ENCODE measurements at places on chromosomes 3 and 15.

DNA sequence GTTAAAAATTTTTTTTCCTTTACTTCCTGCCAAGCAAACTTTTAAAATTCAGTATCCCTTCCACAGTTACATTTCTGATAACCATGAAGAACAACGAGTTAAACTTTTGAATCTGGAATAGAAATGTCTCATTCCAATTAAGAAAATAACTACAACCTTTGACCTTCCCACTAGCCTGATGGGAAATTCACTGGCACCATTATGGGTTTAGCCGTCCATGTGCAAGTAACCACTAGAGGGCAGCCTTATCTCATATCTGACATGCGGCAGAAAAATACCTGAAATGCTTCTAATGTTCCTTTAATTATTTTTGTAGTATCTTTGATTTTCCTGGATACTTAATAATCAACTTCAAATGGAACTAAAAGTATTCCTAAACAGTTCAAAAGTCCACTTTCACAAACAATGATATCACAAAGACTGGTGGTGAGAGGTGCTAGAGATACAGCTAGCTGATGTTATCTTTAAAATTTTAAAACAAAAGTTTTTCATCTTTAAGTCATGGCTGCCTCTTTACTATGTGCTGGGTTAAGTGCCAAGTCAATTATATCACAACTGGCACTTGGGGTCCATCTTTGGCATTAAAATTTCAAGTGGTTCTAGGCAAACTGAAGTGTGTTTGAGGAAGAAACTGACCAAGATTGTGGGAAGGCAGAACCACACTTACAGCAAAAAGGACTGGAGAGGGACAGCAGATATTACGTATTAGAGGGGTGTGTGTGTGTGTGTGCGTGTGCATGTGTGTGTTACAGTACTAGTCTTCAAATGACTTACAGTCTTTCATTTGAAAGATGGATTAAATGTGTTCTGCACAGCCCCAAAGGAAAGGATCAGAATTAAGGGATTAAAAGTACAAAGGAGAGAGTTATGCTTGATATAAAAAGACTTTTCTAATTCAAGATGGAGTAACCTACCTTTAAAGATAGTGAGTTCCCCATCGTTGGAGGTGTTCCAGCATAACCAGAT, 107.1 kb upstream of the ICE2 start:
- no peak for DNase-seq

DNA sequence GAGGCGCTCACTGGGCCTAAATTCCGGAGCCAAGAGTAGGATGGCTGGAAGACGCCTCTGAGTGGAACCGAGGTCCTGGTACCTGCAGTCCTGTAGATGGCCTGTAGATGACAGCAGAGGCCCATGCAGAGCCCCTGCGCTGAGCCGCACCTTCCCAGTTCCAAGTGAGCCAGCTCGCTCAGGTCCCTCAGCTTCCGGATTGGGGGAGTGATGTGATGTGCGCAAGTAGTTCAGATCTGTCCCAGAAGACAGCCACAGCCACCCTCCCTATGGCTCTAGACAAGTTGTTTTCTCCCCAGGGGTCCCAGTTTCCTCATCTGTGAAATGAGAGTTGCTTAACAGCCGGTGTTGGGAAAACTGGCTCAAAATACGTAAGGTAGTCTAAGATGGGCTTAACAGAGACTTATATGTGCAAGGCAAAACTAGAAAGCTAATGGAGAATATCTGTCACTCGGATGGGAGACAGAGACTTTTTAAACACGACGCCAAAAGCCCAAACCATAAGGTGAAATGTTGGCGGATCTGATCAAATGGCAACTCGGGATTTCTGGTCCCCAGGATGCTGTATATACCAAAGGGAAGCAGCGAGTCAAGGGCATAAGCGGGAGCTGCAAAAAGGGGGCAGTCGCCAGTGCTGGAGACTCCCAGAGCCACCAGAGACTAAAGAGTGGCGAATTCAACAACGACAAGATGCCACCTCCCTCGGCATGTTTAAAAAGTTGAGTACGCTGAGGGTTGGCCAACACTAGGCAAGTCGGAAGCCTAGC, 765 bp upstream of the MAPKAPK3 start:
- no peak for DNase-seq

- no peak for DNase-seq
Observed at GRCh38 chr3:161770484-161771386, 274.1 kb downstream of the OTOL1 start.

DNA sequence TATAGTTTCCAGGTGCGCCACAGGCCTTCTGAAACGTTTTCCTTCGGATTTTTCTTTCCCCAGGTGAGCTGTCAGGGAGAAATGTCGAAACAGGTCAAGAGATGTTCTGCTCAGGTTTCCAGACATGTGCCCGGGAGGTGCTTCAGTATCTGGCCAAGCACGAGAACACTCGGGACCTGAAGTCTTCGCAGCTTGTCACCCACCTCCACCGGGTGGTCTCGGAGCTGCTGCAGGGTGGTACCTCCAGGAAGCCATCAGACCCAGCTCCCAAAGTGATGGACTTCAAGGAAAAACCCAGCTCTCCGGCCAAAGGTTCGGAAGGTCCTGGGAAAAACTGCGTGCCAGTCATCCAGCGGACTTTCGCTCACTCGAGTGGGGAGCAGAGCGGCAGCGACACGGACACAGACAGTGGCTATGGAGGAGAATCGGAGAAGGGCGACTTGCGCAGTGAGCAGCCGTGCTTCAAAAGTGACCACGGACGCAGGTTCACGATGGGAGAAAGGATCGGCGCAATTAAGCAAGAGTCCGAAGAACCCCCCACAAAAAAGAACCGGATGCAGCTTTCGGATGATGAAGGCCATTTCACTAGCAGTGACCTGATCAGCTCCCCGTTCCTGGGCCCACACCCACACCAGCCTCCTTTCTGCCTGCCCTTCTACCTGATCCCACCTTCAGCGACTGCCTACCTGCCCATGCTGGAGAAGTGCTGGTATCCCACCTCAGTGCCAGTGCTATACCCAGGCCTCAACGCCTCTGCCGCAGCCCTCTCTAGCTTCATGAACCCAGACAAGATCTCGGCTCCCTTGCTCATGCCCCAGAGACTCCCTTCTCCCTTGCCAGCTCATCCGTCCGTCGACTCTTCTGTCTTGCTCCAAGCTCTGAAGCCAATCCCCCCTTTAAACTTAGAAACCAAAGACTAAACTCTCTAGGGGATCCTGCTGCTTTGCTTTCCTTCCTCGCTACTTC, 3.8 kb downstream of the BHLHE40 start:
- no peak for DNase-seq

- DNase-seq = no peak
Observed at GRCh38 chr3:165440380-165440779, 244.2 kb upstream of the SLITRK3 start.

- no peak for DNase-seq
Observed at GRCh38 chr3:103055021-103055520, 620.3 kb downstream of the ZPLD1 start.

DNA sequence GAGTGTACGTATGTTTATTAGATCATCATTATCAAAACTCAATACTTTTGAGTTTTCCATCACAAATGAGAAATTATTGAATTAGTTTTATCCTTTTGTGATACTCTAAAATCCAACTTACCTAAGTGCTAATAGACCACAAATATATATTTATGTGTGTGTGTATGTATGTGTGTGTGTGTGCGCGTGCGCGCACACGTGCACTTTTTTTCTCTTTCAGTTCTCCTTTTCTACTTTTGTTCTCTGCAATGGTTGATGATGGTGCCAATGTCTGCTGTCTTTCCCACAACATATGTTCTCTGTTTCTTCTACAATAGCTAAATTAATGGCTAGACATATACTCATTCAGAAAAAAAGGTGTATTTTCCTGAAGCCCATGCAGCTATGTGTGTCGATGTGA, 571.6 kb upstream of the ARPP21 start:
- no peak for DNase-seq

All from stimulated activated CD8-positive, alpha-beta memory T cell treated with anti-CD3 and anti-CD28 coated beads, Interleukin-15, amount 100 ng/mL, for 24 hours (primary cell).